ENCODE measurements at places on chromosomes 16 and 17. TPM values are rescaled to one million over a fixed set of nuclear protein-coding genes. Genes with fewer than 3 reads are reported as not detected.

Gene KRTAP2-1
- not detected for polyA plus RNA-seq

DNA sequence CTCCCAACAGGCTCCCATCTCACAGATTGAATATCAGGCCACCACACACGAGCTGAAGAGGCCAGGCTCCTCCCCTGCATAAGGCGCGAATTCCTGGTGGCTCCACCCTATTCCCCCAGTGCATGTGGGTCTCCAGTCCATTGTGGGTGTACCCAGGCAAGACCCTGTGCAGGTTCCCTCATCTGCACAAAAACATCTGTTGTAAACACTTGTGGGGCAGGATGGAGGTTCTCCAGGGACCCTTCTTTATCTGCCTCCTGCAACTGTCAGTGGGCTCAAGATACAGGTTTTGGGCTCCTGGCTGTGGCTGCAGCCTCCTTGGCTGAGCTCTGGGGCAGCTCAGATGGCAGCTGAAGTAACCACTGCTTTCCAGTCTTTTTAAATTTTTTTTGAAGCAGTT lies 17.6 kb upstream of the LGALS9 start:
- DNase-seq, result no peak

GRCh38 chr16:87930456-87930855 lies 5.9 kb downstream of the CA5A start:
- no peak for DNase-seq

- DNase-seq, result no peak
These were observed 62.8 kb downstream of the GRB7 start for GRCh38 chr17:39800540-39800939.

GRCh38 chr17:18860161-18860972 lies 2.4 kb downstream of the PRPSAP2 start:
- DNase-seq, result no peak

- DNase-seq, result no peak
These were observed 2.7 kb downstream of the ZSCAN10 start for GRCh38 chr16:3096362-3096761.

- DNase-seq, result no peak
These were observed 82.2 kb downstream of the MYO1D start for GRCh38 chr17:32794533-32795246.

GRCh38 chr16:9943121-9943520 lies 239.1 kb downstream of the GRIN2A start:
- no peak for DNase-seq

Gene TBX21
- 0.09 TPM for polyA plus RNA-seq

GRCh38 chr16:86353148-86353547 lies 157.2 kb upstream of the FOXF1 start:
- DNase-seq, result no peak

Gene TMC8
- polyA plus RNA-seq, result 6.9 TPM

Gene CRHR1
- not detected for polyA plus RNA-seq

DNA sequence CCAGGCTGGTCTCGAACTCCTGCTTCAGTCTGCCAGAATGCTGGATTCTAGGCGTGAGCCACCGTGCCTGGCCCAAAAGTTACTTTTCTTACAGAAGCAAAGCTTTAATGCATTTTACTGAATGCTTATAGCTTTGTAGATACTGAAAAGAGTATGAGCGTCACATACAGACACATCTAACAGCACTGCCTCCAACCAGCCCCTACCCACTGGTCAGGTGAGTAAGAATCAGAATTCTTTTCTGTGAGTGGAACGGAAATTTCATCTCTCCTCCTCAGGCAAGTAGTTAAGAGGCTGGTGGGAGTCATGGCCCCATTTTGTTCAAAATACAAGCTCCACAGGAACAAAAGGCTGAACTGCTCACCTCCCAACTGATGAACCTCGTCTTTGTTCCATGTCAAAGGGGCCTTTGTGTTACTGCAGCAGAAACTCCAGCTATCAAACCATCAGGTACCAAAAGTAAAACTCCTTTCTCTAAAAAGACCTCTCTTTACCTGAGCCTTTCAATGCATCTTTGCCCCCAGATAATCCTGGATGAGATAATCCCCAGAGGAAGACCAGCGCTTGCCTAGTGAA lies 92.4 kb upstream of the RPH3AL start:
- DNase-seq, result no peak

Gene CUEDC1
- polyA plus RNA-seq, result 37.2 TPM

- DNase-seq, result no peak
These were observed 797 bp downstream of the GRB7 start for GRCh38 chr17:39738568-39738901.

DNA sequence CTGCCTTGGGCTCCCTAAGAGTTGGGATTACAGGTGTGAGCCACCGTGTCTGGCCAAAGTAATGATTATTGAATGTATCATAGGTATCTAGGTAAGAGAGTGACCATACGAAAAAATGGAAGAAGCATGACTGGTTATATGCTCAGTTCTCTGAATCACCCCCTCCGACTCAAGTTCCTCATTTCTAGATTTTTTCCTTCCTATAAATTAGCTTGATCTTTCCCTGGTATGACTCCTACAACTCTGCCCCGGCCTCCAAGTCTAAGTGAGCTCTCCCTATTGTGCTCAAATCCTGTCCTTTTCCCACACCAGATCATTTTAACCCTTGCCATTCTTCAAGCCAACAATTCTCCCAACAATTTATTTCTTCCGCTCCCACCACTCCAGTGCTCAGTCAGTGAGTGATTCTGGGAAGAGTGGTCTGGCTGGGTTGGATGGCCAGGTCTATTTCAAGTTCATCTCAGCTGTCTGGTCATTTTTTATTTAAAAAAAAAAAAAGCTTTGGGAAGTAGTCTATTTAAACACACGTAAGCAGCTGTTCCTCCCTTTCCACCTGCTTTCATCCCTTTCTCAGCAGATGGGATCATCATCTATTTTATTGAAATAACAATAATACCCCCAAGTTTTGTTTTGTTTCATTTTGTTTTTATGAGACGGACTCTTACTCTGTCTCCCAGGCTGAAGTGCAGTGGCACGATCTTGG lies 120.2 kb upstream of the HS3ST2 start:
- DNase-seq, result no peak

Gene CDRT15
- 1.0 TPM for polyA plus RNA-seq

Gene GUCY2D
- not detected for polyA plus RNA-seq

- DNase-seq, result no peak
These were observed 59.9 kb upstream of the GRIN2A start for GRCh38 chr16:10242097-10242496.

DNA sequence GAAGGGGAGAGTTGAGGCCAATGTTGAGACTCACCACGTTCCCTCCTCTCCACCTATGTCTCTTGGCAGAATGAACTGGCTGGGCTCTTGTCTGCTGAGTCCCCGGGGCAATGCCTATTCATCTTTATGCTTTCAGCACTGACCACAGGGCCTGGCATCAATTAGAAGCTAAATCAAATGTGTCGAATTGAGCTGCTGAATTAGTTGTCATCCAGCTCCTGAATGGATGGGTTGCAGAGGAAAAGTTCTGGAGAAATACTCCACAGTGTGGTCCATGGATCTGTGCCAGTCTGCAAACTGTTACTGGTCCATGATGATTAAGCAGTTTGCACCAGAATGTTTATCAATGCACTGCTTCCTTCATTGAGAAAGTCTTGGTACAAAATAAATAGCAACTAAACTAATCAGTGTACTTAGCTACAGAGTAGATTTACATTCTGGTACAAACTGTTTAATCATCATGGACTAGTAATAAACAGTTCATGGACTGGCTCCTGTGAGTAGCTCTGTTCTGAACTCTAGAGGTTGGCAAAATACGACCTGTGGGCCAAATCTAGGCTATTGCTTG lies 4.6 kb downstream of the CNGB1 start:
- DNase-seq, result no peak

GRCh38 chr17:50676065-50676975 lies 31.4 kb downstream of the ANKRD40 start:
- no peak for DNase-seq

Gene CCDC92B
- 0.35 TPM for polyA plus RNA-seq

GRCh38 chr17:31698751-31699150 lies 160.3 kb downstream of the COPRS start:
- no peak for DNase-seq

Gene CMTR2
- polyA plus RNA-seq, result 33.6 TPM

DNA sequence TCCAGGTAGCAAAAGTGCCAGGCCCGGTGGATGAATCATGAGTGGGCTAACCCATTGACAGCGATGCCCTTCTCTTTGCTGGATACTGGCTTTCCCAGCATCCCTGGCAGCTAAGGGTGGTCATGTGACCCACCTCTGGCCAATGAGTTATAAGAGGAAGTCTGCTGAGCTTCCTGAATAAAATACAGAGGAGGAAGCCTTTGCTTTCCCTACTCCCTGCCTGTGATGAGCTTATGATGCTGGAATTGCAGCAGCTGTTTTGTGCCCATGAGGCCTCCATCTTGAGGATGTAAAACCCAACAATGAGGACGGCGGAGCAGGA lies 15.0 kb upstream of the ATP2A3 start:
- no peak for DNase-seq

Gene EIF1
- polyA plus RNA-seq, result 686 TPM

Gene NPTX1
- polyA plus RNA-seq, result 10.5 TPM

- peak; percentile 96 for DNase-seq
These were observed 10.6 kb upstream of the AURKB start for GRCh38 chr17:8220783-8221662.

Gene STX1B
- 0.43 TPM for polyA plus RNA-seq

Gene MPP3
- 13.7 TPM for polyA plus RNA-seq

GRCh38 chr17:60253048-60253447 lies 103.3 kb downstream of the CA4 start:
- no peak for DNase-seq

DNA sequence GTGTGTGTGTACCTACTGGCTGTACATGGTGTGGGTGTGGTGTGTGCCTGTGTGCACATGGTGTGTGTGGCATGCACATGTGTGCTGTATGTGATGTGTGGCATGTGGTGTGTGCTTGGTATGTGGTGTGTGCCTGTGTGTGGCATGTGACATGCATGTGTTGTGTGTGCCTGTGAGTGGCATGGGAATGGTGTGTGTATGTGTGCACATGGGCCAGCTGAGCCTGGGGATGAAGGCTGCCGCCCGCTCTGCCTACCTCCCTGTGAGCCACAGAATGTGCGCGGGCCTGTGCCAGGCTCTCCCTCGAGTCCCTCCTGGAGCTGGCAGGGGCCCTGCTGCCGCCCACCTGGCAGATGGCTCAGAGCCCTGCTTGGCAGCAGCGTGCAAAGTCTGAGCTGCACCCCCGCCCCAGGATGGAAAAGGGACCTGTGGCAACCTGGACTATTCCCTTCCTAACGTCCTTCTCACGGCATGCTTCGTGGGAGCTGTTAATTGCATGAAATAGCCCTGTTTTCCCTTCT lies 9.3 kb downstream of the PRSS27 start:
- DNase-seq, result no peak

DNA sequence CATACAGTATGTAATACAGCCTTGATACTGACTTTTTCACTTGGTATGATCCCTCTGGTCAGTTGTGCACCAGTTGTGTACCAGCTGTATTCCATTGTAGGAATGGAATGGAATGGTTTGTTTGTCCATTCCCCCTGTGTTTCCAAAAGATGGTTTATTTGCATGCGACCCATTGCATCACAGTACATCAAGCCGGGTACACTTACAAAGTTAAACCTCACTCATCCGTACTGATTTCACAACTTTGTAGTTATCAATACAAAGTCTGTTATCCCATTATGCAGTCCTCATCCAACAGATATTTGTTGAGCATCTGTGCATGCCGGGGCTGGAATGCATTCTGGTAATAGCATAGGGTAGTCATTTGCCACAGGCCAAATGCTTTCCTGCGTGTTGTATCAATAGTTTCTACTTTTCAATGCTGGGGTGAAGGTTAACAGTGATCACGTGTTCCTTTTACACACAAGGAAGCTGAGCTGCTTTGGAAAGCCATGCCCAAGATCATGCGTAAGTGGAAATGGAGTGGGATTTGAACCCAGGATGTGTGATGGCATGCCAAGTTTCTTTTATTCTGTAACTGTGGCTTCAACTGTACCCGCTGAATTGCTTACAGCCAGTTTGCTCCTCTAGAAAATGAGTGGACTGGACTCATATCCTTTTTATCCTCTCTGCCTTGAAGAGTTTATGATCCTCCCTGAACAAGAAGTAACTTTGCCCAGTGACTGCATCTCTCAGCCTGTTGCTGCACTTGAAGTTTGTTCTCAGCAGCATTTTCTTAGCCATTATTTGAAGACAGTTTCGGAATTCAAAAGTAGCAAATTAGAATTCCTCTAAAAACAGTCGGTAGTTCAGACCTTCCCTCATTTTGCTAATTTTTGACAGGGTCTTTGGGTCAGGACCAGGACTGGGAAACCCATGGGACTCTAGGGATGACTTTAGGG lies 228.5 kb downstream of the CCDC182 start:
- DNase-seq, result no peak

- no peak for DNase-seq
These were observed 80.8 kb upstream of the DNAJA2 start for GRCh38 chr16:47054306-47054705.

Measured in right lung (tissue), 10 donors.